ENCODE measurements at places on chromosomes 5 and 9.

- DNase-seq, result no peak
These were observed 13.3 kb downstream of the ARAP3 start for GRCh38 chr5:141668601-141669265.

- DNase-seq, result no peak
These were observed 19.6 kb upstream of the TOMM5 start for GRCh38 chr9:37611961-37612360.

GRCh38 chr5:87404359-87404758, 8.4 kb downstream of the CCNH start:
- no peak for DNase-seq

DNA sequence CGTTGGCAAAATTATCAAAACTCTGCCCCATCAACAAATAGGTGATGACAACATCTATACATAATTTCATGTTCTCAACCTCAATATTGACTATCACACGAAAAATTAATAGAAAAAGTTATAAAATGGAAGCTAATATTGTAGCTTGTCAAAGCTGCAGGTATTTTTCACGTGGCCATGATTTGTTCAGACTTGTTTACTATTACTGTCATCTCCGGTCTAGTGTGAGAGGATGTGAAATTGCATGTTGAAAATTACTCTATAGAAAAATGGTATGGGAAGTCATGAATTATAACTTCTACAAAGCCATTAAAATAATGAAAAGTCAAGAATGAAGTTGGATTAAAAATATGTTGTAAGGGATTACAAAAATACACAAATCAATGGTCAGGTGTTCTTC, 385.8 kb downstream of the PTPRD start:
- no peak for DNase-seq

DNA sequence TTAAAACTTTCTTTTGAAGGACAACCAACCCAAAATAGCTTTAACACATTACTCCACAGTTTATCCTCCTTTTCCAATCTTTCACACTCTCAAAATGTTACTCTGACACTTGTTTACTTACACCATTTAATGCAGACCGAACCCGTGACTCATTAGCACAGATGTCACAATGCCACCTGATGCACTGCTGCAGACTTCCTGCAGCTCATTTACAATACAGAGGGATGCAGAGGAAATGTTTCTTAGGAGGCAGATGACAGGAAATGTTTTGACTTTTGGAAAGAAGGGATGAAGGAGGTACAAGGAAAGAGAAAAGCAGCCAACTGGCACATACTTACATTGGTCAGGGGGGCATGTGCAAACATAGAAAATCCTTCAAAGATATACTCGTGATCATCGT, 39.0 kb downstream of the DROSHA start:
- no peak for DNase-seq

GRCh38 chr5:140245341-140245740, 57.6 kb downstream of the PFDN1 start:
- DNase-seq, result no peak

DNA sequence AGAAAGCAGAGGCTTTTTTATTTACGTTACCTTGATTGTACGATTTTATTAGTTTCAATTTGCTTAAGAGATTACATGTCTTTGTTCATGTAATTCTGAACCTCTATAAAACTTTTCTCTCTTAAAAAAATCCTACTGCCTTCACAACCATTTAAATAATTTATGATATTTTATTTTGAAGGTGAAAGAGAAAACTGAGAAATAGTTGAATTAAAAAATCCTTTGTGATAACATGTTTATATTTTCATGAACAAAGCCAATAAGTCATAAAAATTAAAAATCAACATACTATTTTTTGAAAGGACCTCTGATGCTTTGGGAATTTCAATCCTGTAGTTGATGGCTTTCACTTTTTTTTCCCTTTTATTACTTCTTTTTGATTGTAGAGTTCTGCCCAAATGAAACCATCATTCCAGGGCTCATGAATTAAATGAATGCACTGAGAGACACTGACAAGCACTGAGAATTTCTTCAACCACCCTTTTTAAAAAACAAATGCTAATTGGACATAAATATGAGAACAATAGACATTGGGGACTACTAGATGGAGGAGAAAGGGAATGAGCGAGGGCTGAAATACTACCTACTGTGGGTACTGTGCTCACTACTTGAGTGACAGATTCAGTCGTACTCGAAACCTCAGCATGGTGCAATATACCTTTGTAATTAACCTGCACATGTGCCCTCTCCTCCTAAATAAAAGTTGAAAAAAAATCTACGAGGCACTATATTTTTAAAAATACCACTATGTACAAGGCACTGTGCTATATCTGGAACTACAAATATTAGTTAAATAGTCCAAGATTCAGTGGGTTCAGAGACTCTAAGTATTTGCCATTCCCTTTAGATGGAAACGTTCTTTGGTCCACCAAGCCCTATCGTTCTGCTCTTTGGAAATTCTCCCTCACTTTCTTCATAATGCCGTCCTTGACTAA, 5.9 kb downstream of the CDKN2A start:
- no peak for DNase-seq

DNA sequence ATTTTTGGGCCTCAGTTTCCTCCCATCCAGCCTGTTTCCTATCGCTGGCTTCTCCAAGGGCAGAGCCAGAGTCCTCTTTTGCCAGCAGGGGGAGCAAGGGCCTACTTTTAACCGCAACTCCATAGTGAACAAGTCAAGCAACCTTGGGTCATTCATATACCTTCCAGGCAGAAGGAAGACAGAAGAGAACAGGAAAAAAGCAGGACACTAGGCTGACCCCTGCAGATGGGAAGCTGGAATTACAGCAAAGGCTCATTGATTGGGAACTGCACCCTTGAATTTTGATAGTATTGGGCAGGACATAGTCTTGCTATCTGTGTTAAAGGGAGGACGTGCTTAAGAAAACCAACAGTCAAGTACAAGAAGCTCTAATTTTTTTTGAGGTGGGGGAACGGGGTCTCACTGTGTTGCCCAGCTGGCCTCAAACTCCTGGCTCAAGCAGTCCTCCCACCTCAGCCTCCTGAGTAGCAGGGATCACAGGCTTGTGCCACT, 30.1 kb downstream of the QRFP start:
- DNase-seq, result peak; percentile 21

- DNase-seq, result no peak
These were observed 60.7 kb upstream of the ITGA1 start for GRCh38 chr5:52727020-52727419.

- DNase-seq, result no peak
These were observed 15.4 kb downstream of the ARHGEF37 start for GRCh38 chr5:149596712-149597111.

- DNase-seq, result no peak
These were observed 43.5 kb downstream of the AGXT2 start for GRCh38 chr5:35004200-35004599.

GRCh38 chr5:140502834-140503233, 44.6 kb upstream of the EIF4EBP3 start:
- DNase-seq, result no peak

- DNase-seq, result no peak
These were observed 7.6 kb upstream of the CLPTM1L start for GRCh38 chr5:1352231-1353219.

DNA sequence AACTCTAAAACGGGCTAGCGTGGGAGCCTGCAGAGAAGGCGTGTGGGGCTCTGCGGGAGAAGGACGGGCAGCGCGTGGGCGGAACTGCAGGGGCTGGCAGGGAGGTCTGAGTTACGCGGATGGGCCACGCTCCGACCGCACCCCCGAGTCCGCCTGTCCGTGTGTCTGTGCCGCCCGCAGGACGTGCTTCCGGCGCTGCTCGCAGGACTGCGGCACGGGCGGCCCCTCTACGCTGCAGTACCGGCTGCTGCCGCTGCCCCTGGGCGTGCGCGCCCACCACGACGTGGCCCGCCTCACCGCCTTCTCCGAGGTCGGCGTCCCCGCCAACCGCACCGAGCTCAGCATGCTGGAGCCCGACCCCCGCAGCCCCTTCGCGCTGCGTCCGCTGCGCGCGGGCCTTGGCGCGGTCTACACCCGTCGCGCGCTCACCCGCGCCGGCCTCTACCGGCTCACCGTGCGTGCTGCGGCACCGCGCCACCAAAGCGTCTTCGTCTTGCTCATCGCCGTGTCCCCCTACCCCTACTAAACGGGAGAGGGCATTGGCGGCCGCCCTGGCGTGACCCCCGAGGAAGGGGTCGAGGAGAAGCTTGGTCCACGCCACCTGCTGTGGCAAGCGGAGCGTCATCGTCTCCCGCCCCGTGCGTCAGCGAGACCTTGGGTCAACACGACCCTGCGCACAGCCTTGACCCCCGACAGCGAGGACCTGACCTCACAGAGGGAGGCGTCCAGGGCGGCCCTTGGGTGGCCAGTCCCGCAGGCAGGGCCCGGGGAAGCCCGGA, 11.4 kb upstream of the ASS1 start:
- no peak for DNase-seq

DNA sequence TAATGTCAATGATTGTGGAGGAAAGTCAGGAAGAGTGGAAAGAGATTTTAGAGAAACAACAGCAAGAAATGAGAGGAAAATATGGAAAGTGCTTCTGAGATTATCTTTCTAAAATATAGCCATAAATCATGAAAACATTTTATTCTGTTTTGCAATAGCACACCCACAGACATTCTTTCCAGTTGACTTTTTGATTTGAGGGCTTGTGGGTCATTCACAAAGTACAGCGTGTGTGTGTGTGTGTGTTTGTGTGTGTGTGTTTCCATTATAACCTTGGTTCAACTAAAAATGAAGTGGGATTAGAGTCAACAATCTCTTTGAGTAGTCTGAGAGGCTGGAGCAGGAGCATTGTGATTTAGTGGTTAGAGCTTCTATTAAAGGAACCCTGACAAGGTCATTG, 116.6 kb upstream of the GAS1 start:
- no peak for DNase-seq

DNA sequence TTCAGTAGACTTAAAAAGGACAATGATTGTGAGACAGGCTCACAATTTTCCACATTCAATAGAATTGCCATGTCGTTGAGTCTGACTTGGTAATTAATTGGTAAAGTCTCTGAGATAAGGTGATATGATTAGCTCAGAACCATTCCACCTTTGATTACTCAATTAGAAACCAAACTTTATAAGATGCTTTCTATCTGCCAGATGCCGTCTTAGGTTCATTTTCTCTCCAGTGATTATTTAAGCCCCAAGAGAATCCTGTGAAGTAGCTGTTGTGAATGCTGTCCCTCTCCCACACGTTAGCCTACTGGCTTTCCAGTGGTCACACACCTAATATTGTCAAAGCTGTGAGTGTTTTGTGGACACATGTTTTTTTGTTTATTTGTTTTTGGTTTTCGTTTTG, 528.9 kb upstream of the ZNF462 start:
- DNase-seq, result no peak

DNA sequence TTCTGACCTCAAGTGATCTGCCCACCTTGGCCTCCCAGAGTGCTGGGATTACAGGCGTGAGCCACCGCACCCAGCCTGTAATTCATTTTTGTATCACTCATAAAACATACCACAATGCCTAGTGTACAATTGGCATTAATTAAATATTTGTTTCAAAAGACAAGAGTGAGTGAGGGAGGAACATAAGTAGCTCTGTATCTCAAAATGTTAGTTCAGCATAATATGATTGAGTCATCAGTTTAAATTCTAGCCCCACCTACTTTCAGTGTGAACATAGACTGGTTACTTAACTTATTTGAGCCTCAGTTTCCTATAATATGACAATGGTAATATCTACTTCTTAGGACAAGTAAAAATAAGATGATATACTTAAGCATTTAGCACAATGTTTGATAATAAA, 26.9 kb downstream of the INVS start:
- DNase-seq, result no peak
